ENCODE measurements at places on chromosomes 7 and 10.
A peak's percentile ranks its signal among the peaks of the same experiment; 100 is the strongest.

DNA sequence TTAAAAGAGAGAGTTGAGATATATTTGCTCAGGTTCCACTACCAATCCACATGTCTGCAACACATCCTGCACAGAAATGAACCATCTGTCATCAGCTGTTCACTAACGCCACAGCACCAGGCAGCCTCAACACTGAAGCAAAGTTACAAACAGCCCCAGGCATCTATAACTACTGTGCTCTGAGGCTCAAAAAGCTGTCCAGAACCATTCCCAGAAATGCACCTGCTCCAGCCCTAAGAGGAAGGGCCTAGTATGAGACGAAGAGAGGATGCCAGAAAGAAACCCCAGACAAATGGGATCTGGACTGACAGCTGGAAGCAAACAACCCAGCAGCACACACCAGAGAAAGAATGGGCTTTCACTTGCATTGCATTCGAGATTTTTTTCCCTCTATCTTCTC lies 159.3 kb downstream of the ELMO1 start:
- DNase-seq, result no peak

DNA sequence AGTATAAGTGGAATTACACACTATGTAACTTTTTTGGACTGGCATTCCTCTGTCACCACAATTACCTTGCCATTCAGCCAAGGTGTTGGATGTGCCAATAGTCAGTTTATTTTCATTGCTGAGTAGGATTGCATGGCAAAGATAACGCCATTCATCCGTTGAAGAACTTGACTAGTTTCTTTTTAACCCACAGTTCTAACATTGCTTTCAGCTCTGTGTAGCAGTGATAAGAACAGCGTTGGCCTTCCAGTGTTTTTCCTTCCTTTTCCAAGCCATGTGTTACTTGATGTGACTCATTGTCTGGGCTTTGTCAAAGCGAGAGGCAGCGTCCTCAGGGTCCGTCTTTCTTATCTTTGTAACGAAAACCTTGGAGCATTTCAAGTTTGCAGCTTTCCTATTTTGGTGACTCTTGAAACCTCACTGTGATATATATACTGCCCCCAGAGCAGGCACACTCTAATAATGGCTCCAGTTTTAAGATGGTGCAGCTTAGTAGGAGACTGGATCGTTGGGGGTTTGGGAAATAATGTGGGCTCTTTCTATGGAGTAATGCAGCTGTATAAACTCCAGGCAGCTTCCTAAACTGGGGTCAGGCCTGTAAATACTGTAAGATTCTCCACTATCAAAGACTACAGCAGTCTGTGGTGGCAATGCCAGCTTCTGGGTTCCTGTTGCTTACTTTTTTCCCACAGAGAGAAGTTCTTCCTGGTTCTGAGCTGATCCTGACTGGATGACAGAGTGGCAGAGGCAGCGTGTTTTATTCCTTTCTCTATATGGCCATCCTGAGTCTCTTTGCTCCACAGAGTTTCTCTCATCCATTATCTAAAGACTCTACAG lies 41.7 kb downstream of the AKR1E2 start:
- no peak for DNase-seq

- DNase-seq, result peak; percentile 4
Measured at GRCh38 chr7:131095346-131095745, 232.3 kb upstream of the MKLN1 start.

- DNase-seq, result peak; percentile 24
Measured at GRCh38 chr7:142583446-142583845, 165.8 kb upstream of the PRSS1 start.
